GM04504 (cell line): ENCODE measurements at places on chromosomes 16 and 17.

DNA sequence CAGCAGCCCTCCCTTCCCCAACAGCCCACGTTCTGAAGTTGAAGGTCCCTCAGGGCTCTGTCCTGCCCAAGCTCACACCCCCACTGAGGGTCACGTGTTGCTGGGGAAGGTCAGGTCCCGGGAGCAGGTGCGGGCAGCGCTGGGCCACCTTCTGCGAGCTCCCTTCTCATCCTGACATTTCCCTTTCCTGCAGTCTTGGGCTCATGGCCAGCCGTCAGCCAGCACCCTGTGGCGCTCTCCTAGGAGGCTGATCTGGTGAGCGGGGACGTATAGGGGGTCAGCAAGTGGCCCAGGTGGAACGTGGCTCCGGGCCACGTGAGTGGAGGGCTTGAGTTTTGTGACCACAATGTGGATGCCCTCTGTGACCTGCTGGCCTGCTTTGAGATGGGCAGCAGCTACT lies 73.4 kb downstream of the RAP1GAP2 start:
- DNase-seq, result no peak

- DNase-seq, result no peak
Measured at GRCh38 chr17:37393352-37393751, 13.3 kb downstream of the ACACA start.

DNA sequence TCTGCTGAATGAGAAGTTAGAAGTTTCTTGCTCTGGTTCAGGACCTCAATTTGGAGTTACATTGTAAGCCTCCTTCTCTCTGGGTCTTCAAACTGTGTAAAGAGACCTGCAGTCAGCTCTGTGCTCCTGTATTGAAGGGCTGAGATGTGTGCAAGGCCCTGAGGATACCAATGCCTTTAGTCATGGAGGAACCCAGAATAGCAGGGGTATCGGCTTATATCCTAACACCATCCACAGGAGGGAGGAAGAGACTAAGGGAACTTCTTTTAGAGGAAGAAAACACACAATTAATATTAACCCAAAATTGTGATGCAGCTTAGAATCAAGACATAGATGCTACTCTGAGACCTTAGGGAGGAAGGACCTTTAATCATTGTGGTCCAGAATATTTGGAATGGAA lies 36.5 kb downstream of the GLP2R start:
- DNase-seq, result no peak

DNA sequence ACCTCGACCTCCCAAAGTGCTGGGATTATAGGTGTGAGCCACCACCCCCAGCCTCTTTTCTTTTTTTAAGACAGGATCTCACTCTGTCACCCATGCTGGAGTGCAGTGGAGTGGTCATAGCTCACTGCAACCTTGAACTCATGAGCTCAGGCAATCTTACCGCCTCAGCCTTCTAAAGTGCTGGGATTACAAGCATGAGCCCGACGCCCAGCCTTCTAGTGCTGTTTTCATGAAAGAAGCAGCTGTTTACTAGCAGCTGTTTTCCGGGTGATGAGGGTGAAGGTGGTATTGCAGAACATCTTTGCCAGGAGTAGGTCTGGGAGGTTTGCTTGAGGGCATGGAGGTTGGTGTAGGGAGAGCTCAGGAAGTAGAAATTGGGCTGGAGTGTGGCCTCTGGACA lies 2.0 kb downstream of the ADCY7 start:
- DNase-seq, result no peak

- no peak for DNase-seq
Measured at GRCh38 chr16:23986455-23986854, 150.7 kb downstream of the PRKCB start.

DNA sequence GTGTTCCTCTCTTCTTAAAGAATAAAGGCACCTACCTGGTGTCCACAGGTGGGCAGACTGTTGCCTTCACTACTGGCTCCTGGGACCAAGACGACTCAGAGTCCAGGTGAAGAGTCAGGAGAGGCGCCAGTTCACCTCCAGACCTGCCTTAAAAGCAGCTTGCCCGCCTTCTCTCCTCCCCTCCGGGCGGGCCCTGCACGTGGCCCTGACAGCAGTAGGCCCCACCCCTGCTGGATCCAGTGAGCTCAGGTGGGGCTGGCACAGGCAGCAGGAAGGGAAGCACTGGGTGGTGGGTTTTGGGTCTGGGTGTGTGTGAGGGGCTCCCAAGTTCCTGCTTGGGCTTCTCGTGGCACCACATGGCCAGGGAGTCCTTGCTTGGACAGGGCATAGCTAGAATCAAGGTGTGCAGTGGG lies at the start of gene TNS4:
Gene TNS4 (minus strand): TSS at position 125 of the 413 bp plus-strand sequence. CDS start 5,198 bp downstream, outside the sequence.
- DNase-seq, result no peak

- no peak for DNase-seq
Measured at GRCh38 chr17:7557775-7558543, 591 bp upstream of the TNFSF13 start.

GRCh38 chr16:4373909-4374742 lies 2.5 kb downstream of the VASN start:
- peak; percentile 95 for DNase-seq

- no peak for DNase-seq
Measured at GRCh38 chr16:56327929-56328258, 97.5 kb downstream of the AMFR start.

DNA sequence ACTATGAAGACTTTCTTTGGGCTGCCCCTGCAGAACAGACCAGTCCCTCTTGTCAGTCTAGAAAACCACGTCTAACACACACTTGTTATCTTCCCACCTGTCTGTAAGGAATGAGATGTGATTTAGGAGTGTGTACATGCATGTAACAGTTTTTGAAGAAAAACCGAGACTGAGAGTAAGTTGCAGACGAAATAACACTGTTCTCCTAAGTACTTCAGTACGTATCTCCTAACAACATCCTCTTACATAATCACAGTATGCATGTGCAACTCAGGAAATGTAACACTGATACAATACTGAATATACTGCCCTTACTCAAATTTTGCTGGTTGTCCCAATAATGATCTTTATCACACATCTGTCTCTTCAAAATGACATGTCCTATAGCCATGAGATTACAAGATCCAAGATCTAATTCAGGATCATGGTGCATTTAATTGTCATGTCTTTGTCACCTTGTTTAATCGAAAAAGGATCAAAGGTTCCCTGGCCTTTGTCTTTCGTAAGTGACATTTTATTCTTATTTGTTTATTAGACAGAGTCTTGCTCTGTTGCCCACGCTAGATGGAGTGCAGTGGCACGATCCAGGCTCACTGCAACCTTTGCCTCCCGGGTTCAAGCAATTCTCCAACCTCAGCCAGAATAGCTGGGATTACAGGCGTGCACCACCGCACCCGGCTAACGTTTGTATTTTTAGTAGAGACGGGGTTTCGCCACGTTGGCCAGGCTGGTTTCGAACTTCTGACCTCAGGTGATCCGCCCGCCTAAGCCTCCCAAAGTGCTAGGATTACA lies 25.6 kb downstream of the CREBBP start:
- no peak for DNase-seq

GRCh38 chr17:76119409-76120371 lies 16.1 kb upstream of the EXOC7 start:
- no peak for DNase-seq
